ENCODE measurements at places on chromosomes 7 and 10.

- no peak for DNase-seq
These were observed 30.3 kb downstream of the PTN start for GRCh38 chr7:137313201-137313600.

GRCh38 chr10:4190876-4191275, 405.9 kb upstream of the KLF6 start:
- no peak for DNase-seq

- DNase-seq: no peak
These were observed 102.5 kb downstream of the PCLO start for GRCh38 chr7:83060218-83060617.

DNA sequence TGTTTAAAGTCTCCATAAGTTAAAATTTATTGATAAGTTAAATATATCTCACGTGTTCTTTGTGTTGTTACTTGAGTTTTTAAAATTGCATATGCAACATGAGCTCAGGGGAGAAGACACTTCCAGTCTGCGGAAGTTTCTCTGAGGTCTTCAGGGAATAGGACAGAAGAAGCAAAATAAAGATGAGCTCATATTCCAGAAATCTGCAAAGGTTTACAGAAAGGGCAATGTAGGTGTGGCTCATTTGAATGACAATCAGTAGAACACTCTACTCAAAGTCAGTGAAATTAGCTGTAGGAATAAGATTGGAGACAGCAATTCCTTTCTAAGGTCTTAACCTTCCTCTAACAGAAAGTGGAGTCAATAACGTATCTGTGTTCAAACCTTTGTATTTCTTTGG, 53.7 kb downstream of the CACNA2D1 start:
- DNase-seq: no peak

- no peak for DNase-seq
These were observed 94.4 kb downstream of the INHBA start for GRCh38 chr7:41608447-41608846.

Measured in naive B cell (primary cell).